Osteocyte (in vitro differentiated cells): ENCODE measurements at places on chromosomes 4 and X. TPM values are rescaled to one million over a fixed set of nuclear protein-coding genes. Genes with fewer than 3 reads are reported as not detected.
A peak's percentile ranks its signal among the peaks of the same experiment; 100 is the strongest.

GRCh38 chr4:85784947-85785346, 310.0 kb downstream of the ARHGAP24 start:
- H3K27ac ChIP-seq: peak overlapping the region; percentile 91
- H3K36me3 ChIP-seq: peaks cover 4% of the 10 kb centered on the region

DNA sequence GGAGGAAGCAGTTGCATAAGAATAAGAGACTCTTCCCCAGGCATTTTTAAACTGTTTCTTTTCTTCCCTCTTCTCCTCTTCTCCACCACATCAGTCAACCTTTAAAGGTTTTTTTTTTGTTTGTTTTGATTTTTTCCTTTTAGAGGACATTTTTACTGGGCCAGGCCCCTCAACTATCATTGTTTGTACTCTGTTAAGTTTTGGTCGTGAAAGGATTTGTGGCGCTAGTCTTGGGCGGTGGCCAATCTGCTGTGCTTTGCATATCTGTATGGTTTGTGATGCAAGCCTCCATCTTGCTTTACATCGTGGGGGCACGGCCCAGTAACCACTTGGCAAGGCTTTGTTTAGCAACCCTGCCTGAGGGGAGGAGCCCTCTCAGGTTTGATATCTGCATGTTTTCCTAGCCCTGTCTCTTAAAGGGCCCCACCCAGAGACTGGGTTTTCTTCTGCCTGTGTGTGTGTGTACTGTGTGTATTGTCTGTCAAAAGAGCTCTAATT, 101.9 kb upstream of the SLITRK2 start:
- no peak for DNase-seq
- no peak overlapping the region for H3K27ac ChIP-seq
- H3K4me1 ChIP-seq: no peaks in the 10 kb centered on the region
- no peak overlapping the region for H3K4me3 ChIP-seq

GRCh38 chrX:109936114-109936513, 66.8 kb upstream of the TMEM164 start:
- no peak overlapping the region for H3K4me3 ChIP-seq
- no peak for DNase-seq
- peaks cover 46% of the 10 kb centered on the region for H3K27me3 ChIP-seq
- H3K27ac ChIP-seq: no peak overlapping the region
- H3K4me1 ChIP-seq: no peaks in the 10 kb centered on the region

- H3K27me3 ChIP-seq: no peaks in the 10 kb centered on the region
- H3K4me1 ChIP-seq: peaks cover 23% of the 10 kb centered on the region
- peak overlapping the region; percentile 98 for H3K27ac ChIP-seq
- H3K4me3 ChIP-seq: peak overlapping the region; percentile 95
These were observed 567 bp downstream of the C4orf46 start for GRCh38 chr4:158670975-158671664.

DNA sequence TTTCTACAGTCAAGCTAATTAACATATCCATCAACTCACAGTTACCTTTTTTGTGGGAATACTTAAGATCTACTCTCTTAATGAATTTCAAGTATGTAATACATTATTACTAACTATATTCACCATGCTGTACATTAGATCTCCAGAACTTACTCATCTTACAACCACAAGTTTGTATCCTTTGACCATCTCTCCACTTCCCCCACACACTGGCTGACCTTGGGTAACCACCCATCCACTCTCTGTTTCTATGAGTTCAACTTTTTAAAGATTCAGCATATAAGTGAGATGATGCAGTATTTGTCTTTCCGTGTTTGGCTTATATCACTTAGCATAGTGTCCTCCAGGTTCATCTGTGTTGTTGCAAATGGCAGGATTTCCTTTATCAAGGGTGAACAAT, 30.5 kb upstream of the MAGED1 start:
- H3K4me3 ChIP-seq: no peak overlapping the region
- DNase-seq: no peak
- no peaks in the 10 kb centered on the region for H3K27me3 ChIP-seq
- H3K4me1 ChIP-seq: peaks cover 5% of the 10 kb centered on the region
- peaks cover 3% of the 10 kb centered on the region for H3K36me3 ChIP-seq

- DNase-seq: no peak
- no peaks in the 10 kb centered on the region for H3K27me3 ChIP-seq
- H3K36me3 ChIP-seq: peaks cover 51% of the 10 kb centered on the region
- peaks cover 28% of the 10 kb centered on the region for H3K4me1 ChIP-seq
- H3K27ac ChIP-seq: no peak overlapping the region
These were observed 3.1 kb upstream of the CDK16 start for GRCh38 chrX:47215291-47215900.

GRCh38 chr4:7185487-7186030, 6.8 kb upstream of the SORCS2 start:
- H3K36me3 ChIP-seq: no peaks in the 10 kb centered on the region
- H3K27me3 ChIP-seq: peaks cover 53% of the 10 kb centered on the region
- H3K4me1 ChIP-seq: no peaks in the 10 kb centered on the region

GRCh38 chrX:71250841-71251240, 3.1 kb downstream of the ZMYM3 start:
- peaks cover 6% of the 10 kb centered on the region for H3K36me3 ChIP-seq
- DNase-seq: no peak
- no peak overlapping the region for H3K4me3 ChIP-seq
- H3K27me3 ChIP-seq: no peaks in the 10 kb centered on the region
- H3K4me1 ChIP-seq: peaks cover 15% of the 10 kb centered on the region

GRCh38 chr4:42531341-42532030, 125.4 kb downstream of the ATP8A1 start:
- peaks cover 23% of the 10 kb centered on the region for H3K4me1 ChIP-seq
- H3K4me3 ChIP-seq: no peak overlapping the region
- no peaks in the 10 kb centered on the region for H3K36me3 ChIP-seq

DNA sequence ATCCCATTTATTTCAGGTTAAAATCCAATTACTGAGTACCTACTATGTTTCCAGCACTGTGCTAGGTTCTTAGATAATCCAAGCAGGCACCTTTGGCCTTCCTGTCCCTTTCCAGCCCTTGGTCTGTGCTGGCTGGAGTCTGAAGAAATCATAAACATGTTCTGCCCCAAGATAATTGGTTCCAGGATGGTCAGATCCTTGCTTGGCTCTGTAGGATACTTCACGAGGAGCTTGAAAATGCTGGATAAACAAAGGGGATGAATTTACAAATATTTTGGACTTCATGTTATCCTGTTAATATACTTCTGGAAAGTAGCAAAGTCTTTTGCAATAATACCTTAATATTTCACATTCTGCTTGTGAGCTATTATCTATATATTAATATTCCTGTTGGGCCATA, 35.0 kb upstream of the FHL1 start:
- H3K36me3 ChIP-seq: no peaks in the 10 kb centered on the region
- no peak overlapping the region for H3K4me3 ChIP-seq
- no peak for DNase-seq
- H3K27ac ChIP-seq: peak overlapping the region; percentile 38
- H3K4me1 ChIP-seq: peaks cover 32% of the 10 kb centered on the region
- H3K27me3 ChIP-seq: no peaks in the 10 kb centered on the region

DNA sequence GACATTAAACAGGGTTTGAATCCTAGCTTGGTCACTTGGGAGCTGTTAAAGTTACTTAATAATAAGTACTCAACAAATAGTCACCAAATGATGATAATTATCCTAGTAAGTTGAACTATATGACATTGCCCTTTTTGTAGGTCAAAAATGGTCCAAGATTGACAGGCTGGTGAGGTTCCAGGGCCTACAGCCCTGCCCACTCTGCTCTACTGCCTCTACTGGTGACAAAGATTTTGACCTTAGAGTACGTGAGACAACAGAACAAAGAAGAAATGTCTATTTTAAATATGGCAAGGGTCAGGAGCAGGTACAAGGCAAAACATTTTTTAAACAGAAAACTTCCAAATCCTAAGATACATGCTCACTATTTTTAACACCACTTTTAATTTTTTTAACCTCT, 572 bp upstream of the SMPX start:
- H3K27ac ChIP-seq: no peak overlapping the region
- H3K4me1 ChIP-seq: peaks cover 2% of the 10 kb centered on the region
- no peak overlapping the region for H3K4me3 ChIP-seq

DNA sequence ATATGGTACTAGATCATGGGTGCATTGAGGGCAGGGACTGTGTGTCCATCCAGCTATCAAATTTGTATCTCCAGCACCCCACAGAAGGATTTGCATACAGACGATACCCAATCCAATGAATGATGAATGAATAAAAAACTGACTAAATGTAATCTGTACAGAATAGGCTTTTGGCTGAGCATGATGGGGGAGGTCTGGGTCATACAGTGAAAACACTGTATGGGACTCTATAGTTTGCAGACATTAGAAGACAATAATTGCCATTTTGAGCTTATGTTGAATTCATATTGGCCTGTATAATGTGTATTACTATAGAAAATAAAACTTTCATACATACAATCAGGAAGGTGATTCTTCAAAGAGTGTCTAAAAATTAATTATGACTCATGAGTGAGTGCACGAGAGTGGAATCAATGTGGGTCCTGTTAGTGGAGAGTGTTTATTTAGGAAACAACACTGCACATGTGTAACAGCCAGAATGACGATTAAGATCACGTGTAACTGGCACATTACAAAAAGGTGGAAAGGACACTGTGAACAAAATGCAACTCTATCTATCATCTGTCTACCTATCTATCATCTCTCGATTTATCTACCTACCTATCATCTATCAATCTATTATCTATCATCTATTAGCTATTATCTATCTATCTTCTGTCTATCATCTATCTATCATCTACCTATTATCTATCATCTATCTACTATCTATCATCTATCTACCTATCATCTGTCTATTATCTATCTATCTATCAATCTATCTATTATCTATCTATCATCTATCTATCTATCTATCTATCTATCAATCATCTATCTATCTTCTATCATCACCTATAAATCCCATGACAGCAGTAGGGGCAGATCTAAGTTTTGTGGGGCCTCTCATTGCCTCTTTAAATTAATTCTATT, 201.3 kb downstream of the PTTG2 start:
- H3K4me3 ChIP-seq: no peak overlapping the region
- DNase-seq: no peak
- no peaks in the 10 kb centered on the region for H3K36me3 ChIP-seq
- peaks cover under 1% of the 10 kb centered on the region for H3K27me3 ChIP-seq
- peak overlapping the region; percentile 50 for H3K27ac ChIP-seq
- H3K4me1 ChIP-seq: peaks cover 30% of the 10 kb centered on the region

DNA sequence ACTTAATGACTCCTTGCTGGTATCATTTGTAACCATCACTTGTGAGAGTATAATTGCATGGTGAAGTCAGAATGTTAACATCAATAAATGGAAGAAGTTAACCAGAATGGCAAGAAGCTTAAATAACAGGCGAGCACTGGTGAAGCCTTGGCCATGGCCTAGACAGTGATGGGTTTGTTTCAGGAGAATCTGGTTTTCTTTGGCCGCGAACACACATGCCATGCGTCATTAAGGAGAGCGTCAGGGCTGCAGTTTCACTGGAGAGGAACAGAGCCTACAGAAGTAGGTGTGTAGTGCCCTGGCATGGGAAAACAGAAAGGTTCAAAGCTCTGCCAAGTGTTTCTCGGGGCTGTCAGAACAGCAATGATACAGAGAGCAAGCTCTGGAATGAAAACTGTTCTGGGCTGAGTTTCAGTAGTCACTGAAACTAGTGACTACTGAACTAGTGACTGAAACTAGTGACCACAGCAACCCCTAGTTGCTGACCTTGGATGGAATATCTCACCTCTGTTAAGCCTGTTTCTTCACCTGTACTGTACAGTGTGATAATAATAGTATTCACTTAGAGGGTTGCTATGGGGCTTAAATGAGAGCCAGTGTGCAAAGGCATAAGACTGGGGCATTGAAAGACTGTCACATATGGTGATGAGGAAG, 93.8 kb downstream of the C4orf51 start:
- H3K27me3 ChIP-seq: no peaks in the 10 kb centered on the region
- peaks cover 38% of the 10 kb centered on the region for H3K36me3 ChIP-seq
- DNase-seq: no peak
- no peak overlapping the region for H3K4me3 ChIP-seq

GRCh38 chr4:121740796-121741409, 24.1 kb downstream of the SMIM43 start:
- no peaks in the 10 kb centered on the region for H3K36me3 ChIP-seq
- H3K4me3 ChIP-seq: no peak overlapping the region
- H3K27ac ChIP-seq: no peak overlapping the region
- H3K27me3 ChIP-seq: peaks cover 5% of the 10 kb centered on the region
- H3K4me1 ChIP-seq: no peaks in the 10 kb centered on the region

DNA sequence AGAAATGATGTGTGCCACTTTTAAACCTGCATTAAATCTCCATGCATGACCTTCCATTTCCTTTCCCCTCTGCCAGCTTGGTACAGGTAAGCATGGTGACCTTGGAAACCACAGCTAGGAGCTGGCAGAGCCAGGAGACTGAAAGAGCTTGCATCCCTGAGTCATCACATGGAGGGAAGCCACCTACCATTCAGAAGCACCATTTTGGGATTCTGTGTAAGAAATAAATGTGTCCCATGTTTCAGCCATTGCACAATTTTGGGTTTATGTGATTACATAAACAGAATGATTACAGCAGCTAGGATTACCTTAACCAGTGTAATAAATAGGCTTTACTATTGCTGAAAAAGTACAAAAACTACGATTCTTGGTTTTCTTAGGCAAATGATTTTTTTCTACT, 17.3 kb upstream of the CCDC149 start:
- peaks cover 6% of the 10 kb centered on the region for H3K4me1 ChIP-seq
- H3K27me3 ChIP-seq: peaks cover 28% of the 10 kb centered on the region
- no peak for DNase-seq

GRCh38 chrX:17453788-17454187, 78.8 kb downstream of the NHS start:
- no peaks in the 10 kb centered on the region for H3K27me3 ChIP-seq
- no peak overlapping the region for H3K27ac ChIP-seq
- no peaks in the 10 kb centered on the region for H3K36me3 ChIP-seq
- no peak overlapping the region for H3K4me3 ChIP-seq

GRCh38 chrX:39439906-39440798, 638.9 kb downstream of the MID1IP1 start:
- H3K27ac ChIP-seq: no peak overlapping the region
- H3K4me3 ChIP-seq: no peak overlapping the region
- H3K36me3 ChIP-seq: no peaks in the 10 kb centered on the region
- H3K27me3 ChIP-seq: no peaks in the 10 kb centered on the region

- H3K36me3 ChIP-seq: no peaks in the 10 kb centered on the region
- H3K27ac ChIP-seq: no peak overlapping the region
- no peak for DNase-seq
- peaks cover 3% of the 10 kb centered on the region for H3K27me3 ChIP-seq
- H3K4me1 ChIP-seq: peaks cover 12% of the 10 kb centered on the region
- H3K4me3 ChIP-seq: no peak overlapping the region
These were observed 242.3 kb upstream of the KCNIP4 start for GRCh38 chr4:22190855-22191254.

Gene CLTRN
- total RNA-seq: not detected in 2 replicates

Gene SPANXN3
- not detected in 2 replicates for total RNA-seq

Gene DACH2
- total RNA-seq: not detected in 2 replicates

Gene RHOH
- not detected in 2 replicates for total RNA-seq

Gene AWAT2
- not detected in 2 replicates for total RNA-seq

Gene KLB
- not detected in 2 replicates for total RNA-seq

Gene MTMR8
- 1.4 and 1.5 TPM in 2 replicates for total RNA-seq

Gene CCDC158
- not detected in 2 replicates for total RNA-seq

Gene ZCCHC13
- total RNA-seq: not detected in 2 replicates

Gene TKTL2
- total RNA-seq: not detected in 2 replicates
